ENCODE measurements at places on chromosomes 7 and 10. TPM values are rescaled to one million over a fixed set of nuclear protein-coding genes. Genes with fewer than 3 reads are reported as not detected.

Gene HEPACAM2
- not detected for total RNA-seq

Gene AMPH
- not detected for total RNA-seq

Gene EDRF1
- total RNA-seq: 12.8 TPM

Gene GNAI1
- 16.8 TPM for total RNA-seq

Gene TAS2R5
- 1.1 TPM for total RNA-seq

Gene GIMAP7
- not detected for total RNA-seq

Gene PRTFDC1
- 12.3 TPM for total RNA-seq

Gene H2BK1
- total RNA-seq: not detected

Gene HOXA10
- total RNA-seq: not detected

Gene ZP3
- 14.2 TPM for total RNA-seq

Gene PPP1R17
- total RNA-seq: not detected

Gene NDUFA5
- 57.0 TPM for total RNA-seq

Gene BPGM
- 18.5 TPM for total RNA-seq

Gene ATOH7
- total RNA-seq: not detected

GRCh38 chr10:104784452-104784851 is 143.4 kb downstream of the SORCS3 start:
- H3K4me3 ChIP-seq: no peak overlapping the region
- no peaks in the 10 kb centered on the region for H3K36me3 ChIP-seq
- H3K27me3 ChIP-seq: no peaks in the 10 kb centered on the region
- H3K4me1 ChIP-seq: no peaks in the 10 kb centered on the region

DNA sequence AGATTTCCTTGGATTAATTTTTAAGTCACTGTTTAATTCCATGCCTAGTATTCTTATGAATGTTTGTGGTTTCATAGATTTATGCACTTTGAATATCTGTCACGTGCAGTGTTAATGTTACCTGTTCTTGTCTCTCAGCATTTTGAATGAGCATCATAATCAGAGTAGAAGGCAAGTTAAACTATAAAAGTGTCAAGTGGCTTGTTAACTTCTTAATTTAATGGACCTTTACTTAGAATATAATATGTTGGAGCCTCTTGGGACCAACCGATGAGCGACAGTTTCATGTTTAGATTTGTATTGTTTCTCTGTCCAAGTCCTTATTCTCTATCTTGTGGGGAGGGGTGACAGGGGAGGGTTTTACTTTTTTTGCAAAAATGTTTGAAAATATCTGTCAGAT is 50.6 kb upstream of the MTURN start:
- no peak overlapping the region for H3K27ac ChIP-seq
- DNase-seq: no peak
- H3K4me3 ChIP-seq: no peak overlapping the region
- no peaks in the 10 kb centered on the region for H3K27me3 ChIP-seq
- H3K4me1 ChIP-seq: no peaks in the 10 kb centered on the region

GRCh38 chr10:44051584-44052385 is 333.1 kb downstream of the CXCL12 start:
- H3K27ac ChIP-seq: no peak overlapping the region
- no peak overlapping the region for H3K4me3 ChIP-seq
- DNase-seq: no peak
- peaks cover 37% of the 10 kb centered on the region for H3K27me3 ChIP-seq
- no peaks in the 10 kb centered on the region for H3K4me1 ChIP-seq

GRCh38 chr7:94295850-94296249 is 98.8 kb upstream of the COL1A2 start:
- H3K4me3 ChIP-seq: no peak overlapping the region
- no peak for DNase-seq
- H3K27me3 ChIP-seq: no peaks in the 10 kb centered on the region
- H3K4me1 ChIP-seq: peaks cover 8% of the 10 kb centered on the region

DNA sequence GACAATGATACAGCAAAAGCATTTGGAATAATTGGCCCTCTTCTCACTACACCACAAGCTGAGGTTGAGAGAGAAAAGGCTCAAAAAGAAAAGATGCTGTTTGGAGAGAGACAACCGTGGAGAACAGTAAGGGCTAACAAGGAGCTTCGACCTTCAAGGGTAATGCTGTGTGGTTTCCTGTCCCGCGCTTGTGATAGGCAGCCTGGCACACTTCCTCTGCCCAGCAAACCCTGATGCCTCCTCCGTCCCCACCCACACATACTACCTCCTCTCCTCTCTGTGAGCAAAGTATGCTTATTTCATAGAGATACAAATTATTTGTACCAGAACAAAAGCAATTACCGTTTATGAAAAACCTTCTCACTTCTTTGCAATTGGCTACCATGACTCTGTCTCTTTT is 755.4 kb downstream of the KCNMA1 start:
- H3K36me3 ChIP-seq: no peaks in the 10 kb centered on the region
- H3K27me3 ChIP-seq: peaks cover 30% of the 10 kb centered on the region
- no peak for DNase-seq
- no peak overlapping the region for H3K27ac ChIP-seq

DNA sequence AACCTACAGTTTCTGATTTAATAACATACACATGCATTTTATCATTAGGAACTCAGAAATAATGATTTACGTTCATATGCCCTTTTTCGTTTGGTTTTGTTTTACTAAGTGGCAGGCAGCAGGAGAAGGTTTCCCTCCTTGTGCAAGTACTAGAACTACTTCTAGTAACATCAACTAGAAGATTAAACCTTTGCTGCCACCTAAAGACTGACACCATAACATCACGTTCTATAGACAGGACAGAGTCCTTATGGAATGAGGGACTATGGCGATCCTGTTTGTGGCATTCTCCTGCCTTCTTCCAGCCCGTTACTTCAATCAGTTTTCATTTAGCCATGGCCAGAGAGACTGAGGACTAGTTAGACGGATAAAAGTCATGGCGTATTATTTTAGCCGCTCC is 53.2 kb downstream of the GAD2 start:
- no peak overlapping the region for H3K27ac ChIP-seq
- no peaks in the 10 kb centered on the region for H3K36me3 ChIP-seq

- H3K36me3 ChIP-seq: no peaks in the 10 kb centered on the region
- H3K27me3 ChIP-seq: no peaks in the 10 kb centered on the region
- H3K27ac ChIP-seq: no peak overlapping the region
- H3K4me1 ChIP-seq: no peaks in the 10 kb centered on the region
These were observed 54.1 kb upstream of the PRKG1 start for GRCh38 chr10:51020200-51020599.

Data from PC-9 (cell line).